CD4-positive, alpha-beta T cell treated with Interleukin-21 for 1 hour (primary cell): ENCODE measurements at places on chromosomes 11 and 22.

GRCh38 chr11:75949023-75949672 lies 134.1 kb downstream of the UVRAG start:
- DNase-seq, result no peak

DNA sequence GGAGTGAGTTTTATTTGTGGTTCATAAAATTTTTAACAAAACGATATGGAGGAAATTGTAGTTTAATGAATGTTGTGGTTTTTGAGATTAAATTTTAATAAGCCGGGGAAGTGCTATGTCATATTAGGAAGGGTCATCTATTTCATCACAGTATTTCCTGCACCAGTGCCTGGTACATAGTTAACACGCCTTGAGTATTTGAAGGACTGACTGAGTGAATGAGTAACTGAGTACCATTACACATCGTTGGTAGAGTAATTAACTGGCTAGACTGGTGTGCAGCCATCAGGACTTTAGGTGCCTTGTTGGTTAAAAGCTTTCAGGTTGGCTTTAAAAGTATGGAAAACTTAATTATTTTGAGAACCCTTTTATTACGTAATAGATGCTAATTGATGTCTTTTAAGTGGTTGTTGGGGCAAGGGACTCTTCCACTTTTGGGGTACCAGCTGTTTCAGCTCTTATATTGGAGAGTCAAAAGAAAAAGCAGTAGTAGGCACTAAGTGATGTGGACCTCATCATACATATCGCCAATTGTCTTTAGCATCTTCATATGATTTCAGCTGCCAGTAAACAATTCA lies 101.8 kb downstream of the DDX10 start:
- no peak for DNase-seq

DNA sequence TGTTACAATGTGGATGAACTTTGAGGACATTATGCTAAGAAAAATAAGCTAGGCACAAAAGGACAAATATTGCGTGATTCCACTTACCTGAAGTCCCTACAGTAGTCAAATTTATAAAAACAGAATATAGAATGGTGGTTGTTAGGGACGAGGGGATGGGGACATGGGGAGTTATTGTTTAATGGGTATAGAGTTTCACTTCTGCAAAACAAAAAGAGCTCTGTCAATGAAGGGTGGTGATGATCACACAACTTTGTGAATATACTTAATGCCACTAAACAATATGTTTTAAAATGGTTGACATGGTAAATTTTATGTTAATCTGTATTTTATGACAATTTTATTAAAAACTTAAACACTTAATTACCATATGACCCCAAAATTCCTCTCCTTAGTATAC lies 26.1 kb downstream of the INTS4 start:
- DNase-seq, result no peak

DNA sequence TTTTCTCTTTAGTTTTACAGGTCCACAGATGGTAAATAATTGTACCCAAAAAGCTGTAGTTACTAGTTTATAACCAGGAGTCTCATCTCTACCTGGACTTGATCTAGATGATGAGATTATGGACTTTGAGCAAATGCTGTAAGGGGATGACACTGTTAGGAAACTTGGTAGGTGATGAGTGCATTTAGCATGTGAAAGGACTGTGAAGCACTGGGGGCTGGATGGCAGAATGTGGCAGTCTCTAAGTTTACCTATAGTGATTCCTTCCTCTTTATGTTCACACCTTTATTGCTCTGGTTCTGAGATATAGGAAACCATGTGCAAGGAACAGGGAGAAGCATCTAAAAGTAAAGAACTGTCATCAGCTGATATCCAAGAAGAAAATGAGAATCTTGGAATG lies 230.7 kb upstream of the CHORDC1 start:
- DNase-seq, result no peak

GRCh38 chr11:12707500-12707880 lies 33.3 kb downstream of the TEAD1 start:
- DNase-seq, result no peak

DNA sequence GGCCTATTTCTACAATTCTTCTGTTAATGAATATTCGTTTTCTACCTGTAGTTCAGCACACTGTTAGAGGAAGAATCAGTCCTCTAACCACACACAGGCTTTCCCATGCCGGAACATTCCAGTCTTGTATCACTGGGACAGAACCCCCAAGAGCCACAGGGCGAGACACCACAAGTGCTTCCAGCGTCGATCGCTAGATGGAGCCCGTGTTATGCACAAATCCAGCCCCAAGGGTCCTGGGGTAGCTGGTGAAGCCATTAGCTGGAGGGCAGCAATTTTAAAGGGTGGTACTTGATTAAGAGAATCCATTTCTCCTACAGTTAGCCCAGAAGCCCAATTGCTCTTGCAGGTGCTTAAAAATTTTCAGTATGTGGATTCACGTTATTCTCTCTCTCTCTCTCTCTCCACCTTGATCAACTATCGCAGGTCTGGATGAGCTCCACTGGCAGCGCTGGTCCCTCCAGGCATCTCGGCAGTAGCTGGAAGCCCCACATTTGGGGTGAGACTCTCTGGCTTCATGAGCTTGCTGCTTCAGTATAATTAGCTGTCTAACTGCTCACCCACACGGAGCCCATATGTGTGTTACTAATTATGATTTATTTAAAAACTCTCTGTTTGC lies 148.2 kb upstream of the SNX19 start:
- DNase-seq, result no peak

- DNase-seq, result no peak
Observed at GRCh38 chr11:1547467-1548098, 24.5 kb downstream of the DUSP8 start.

DNA sequence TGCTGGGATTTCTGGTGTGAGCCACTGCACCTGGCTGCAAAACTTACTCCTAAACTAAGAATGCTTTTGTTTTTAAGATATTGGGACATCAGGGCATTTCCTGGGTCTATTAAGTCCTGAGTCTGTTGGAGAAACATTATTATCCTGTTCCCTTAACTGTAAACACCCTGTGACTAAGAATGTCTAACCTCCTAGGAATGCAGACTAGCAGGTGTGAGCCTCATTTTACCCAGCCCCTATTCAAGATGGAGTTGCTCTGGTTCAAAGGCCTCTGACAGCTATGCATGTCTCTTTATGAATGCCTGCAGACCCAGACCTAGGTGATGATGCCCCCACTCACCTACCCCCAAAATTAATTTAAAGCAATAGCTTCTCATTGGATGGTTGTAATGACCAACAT lies 46.2 kb downstream of the DEPDC5 start:
- no peak for DNase-seq

GRCh38 chr11:61333550-61334433 lies 764 bp downstream of the TKFC start:
- DNase-seq, result no peak

DNA sequence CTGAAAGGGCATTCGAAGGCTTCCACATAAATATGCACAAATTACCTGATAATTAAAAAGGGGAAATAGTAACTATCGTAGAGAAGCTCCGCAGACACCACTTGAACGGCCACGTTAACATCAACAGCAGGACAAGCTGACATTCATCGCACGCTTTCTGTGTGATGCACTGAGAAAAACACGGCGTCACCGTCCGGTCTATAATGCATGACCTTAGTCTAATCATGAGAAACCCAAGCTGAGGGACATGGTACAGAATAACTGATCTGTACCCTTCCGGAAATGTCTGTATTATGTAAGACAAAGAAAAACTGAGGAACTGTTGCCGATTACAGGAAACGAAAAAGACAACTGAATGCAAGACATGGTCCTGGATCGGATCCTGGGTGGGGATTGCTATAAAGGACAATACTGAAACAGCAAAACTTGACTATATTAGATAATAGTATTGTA lies 678 bp upstream of the RANGAP1 start:
- DNase-seq, result peak; percentile 72

DNA sequence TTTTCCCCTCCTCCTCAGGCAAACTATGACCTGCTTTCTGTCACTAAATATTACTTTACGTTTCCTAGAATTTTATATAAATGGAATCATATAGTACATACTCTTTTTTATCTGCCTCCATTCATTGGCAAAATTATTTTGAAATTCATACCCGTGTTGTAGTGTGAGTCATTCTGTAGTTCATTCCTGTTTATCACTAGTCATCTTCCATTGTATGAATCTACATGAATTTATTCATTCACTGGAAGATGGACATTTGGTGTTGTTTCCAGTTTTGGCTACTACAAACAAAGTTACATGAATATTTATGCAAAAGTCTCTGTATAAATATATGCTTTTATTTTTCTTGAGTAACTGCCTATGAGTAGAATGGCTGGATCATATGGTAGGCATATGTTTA lies 60.7 kb upstream of the OPCML start:
- no peak for DNase-seq

DNA sequence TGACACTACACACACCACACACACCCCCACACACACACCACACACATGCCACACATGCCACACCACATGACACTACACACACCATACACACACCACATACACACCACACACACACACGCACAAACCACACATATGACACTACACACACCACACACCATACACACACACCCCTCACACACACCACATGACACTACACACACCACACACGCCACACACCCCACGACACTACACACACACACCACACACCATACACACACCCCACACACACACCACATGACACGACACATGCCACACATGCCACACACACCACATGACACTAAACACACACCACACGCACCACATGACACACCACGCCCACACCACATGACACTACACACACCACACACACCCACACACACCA lies 101.8 kb upstream of the ASPHD2 start:
- no peak for DNase-seq

GRCh38 chr11:84800755-84801346 lies 826.3 kb downstream of the DLG2 start:
- DNase-seq, result no peak

- DNase-seq, result no peak
Observed at GRCh38 chr11:74989260-74989638, 516 bp downstream of the NEU3 start.

- no peak for DNase-seq
Observed at GRCh38 chr11:65790902-65791650, 4.2 kb downstream of the OVOL1 start.

DNA sequence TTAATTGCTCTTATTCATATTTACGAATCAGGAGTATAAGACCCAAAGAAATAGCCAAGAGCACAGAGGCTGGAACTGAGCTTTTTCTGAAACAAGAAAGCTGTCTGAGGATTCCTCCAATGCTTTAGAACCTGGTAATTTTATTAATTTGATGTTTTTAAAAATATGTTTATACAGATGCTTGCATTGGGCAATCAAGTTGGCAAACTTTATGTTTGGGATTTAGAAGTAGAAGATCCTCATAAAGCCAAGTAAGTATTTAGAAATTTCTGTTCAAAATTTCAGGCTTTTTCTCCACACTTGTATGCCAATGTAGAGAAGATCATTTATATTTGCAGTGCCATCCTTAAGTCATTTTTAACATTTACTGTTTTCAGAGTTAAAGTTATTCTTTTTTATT lies 24.3 kb upstream of the HIKESHI start:
- no peak for DNase-seq

DNA sequence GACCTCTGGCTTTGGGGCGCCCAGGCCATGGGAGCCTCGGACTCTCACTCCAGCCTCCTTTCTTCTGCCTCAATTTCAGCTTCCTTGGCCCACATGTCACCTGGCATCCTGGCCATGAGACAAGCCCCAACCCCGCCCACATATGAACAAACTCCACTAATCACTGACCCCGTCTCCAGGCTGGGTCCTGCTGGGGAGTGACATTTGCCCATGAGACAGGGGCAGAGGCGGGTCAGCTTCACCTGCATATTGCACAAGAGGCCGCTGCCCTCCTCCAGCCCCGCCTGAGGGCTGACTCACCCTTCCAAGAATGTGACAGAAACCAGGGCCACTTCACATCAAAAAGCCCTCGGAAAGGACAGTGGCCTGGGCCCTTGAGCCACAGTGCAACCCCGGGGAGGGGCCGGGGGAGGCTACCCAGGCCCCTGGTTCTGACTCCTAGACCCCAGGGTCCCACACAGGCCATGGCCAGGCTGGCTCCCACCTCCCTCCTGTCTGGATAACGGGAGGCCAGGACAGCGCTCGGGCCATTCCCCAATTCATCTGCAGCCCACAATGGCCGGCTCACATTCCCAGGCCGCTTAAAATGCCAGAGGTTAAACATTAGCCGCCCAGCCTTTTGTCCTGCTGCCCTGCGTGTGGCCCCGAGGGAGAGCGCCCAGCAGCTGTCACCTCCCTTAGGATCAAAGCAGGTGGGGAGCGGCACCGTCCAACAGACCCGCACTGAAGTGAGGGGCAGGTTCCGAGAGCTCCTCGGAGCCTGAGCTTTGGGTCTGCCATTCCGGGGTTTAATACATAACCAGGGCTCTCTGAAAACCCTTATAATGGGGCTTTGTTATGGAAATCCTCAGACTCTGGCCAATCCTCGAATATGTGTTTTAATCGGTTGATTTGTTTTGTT lies 42.3 kb downstream of the TRMU start:
- DNase-seq, result no peak

GRCh38 chr11:126461096-126461440 lies 105.6 kb downstream of the ST3GAL4 start:
- DNase-seq, result no peak

DNA sequence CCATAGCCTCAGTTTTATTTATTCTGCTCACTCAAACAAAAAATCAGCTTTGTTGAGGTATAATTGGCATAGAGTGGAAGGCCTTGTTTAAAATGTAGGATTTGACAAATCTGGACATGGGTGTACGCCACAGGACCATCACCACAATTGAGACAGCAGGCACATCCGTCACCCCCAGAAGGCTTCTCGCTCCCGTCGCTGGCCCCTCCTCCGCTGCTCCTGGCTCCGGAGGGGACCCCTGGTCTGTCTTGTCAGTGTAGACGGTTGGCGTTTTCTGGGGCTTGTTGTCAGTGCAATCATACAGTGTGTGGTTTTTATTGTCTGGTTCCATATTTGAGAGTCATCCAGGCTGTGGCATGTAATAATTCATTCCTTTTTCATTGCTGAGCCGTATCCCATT lies 97.6 kb downstream of the KCNQ1 start:
- DNase-seq, result no peak

DNA sequence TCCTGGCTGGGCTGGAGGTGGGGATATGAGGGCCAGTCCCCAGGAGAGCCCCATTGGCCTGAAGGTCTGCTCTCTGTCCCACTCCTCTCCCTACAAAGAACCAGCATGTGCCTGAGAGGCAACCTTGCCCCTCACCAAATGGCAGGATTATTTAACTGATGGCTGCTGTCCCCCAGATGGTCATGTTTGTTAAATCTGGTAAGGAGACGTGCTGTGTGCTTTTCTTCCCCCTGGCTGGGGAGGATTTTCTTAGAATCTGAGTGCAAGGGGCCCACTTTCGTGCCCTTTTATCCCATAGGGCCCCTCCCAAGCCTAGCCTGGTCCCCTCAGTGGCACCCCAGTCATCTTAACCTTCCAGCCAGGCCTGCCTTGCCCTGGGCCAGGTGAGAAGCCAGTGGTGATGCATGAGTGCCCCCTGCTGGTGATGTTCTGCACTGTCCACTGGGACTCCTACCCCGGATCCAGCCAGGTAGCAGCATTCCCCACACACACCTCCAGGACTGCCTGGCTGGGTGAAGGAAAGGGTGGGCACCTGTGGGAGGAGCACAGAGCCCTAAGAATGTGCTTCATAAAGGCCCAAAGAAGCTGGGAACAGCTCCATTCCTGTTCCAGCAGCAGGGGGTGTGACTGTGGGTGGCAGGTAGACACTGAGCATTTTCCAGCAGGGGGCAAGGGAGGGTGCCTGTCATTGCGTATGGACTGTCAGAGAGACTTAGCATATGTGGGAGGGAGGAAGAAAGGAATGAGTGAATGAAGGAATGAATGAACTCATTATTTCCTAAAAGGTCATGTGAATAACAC lies 28.9 kb downstream of the MFNG start:
- DNase-seq, result peak; percentile 81

GRCh38 chr11:5131584-5132335 lies 6.4 kb downstream of the OR52A5 start:
- DNase-seq, result no peak

- no peak for DNase-seq
Observed at GRCh38 chr11:111944651-111945051, 7.5 kb downstream of the DIXDC1 start.
